ENCODE measurements at places on chromosomes 4 and X.

DNA sequence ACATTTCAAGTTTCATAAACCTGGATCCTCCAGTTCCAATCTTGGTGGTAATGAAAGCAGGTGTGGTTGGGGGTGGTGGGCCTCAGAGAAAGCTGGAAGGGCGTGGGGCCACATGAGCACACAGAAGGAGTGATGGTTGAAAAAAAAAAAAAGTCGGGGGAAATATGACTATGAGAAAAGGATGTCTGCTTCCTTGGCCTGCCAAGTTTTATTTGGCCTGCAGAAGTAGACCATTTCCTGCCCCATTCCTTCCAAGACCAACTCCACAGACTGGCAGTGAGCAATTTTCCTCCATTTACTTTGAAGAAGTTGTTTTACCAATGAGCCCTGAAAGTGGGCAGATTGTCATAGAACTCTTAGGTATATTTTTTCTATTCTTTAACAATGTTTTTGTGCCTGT lies 43.3 kb downstream of the LNX1 start:
- no peak for DNase-seq

DNA sequence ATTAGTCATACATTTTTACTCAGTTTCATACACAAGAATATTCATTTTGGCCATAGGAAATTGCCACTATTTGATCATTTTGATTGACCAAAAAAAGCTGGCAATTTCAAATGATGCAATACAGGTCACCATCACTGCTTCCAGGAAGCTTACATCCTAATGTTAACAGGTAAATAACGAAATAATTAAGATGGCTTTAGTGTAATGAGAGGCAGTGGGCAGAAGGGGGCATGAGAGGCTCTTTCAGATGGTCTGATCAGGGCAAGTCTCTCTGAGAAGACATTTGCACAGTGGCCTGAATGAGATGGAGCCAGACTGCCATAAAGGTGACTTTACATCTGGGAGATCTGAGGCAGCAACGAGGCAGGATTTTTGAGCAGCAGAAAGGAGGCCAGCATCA lies 170.7 kb downstream of the SLIT2 start:
- no peak for DNase-seq

DNA sequence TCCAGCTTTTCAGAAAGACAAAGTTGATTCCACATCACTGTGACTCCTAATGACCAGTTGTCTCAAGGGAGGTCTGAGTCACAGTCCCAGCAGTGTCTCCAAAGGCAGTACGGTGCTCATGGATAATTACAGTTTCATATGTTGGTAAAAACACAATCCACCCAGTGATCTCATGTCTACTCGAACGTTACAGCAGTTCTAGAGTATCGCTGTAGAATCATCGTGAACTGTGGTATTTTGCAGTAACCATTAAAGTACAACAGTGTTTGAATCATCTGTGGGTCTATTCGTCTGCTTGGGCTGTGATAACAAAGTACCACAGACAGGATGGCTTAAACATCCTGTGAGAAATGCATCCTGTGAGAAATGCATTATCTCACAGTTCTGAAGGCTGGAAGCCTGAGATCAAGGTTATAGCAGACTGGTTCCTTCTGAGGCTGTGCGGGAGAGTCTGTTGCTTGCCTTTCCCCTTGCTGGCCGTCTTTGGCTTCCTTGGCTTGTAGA lies 121.1 kb upstream of the SORBS2 start:
- no peak for DNase-seq

GRCh38 chrX:10079231-10079630 lies 77.5 kb upstream of the CLCN4 start:
- DNase-seq: no peak

DNA sequence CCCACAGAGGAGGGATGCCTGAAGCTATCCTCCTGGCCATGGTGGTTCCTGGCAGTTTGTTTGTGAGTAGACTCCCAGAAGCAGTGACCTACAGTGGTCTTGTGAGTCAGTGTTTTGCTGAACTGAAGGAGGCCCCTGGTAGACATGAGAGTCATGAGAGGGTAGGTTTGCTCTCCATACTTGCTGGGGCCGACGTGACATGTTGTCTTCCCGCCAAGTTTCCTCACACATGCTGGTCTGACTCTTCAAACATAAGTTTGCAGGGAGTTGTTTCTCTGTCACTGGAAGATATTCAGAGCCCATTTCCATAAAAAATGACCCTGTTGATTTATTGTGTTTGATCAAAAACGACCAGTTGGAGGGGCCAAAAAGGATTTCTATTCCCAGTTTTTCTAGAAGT lies 131.1 kb upstream of the SCML1 start:
- DNase-seq: no peak

DNA sequence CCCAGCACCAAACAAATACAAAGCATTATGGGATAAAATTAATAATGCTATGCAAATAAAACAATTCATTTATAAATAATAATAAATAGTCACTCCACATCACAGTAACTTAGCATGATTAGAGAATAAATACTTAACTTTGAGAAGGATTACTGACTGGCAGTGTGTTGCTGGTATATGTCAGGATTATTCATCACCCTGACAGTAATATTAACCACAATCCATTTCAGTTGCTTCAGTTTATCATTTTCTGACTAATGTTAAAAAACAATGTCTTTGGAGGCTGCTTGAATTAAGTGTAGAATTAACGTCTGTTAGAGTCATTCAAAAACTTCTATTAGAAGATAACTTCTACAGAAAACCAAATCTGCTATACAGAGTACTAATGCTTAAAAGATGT lies 124.1 kb upstream of the MAB21L2 start:
- no peak for DNase-seq
